Fibroblast of the aortic adventitia (primary cell): ENCODE measurements at places on chromosomes 7 and 10. TPM values are rescaled to one million over a fixed set of nuclear protein-coding genes. Genes with fewer than 3 reads are reported as not detected.

The PRRT4 gene
- 0.27 and 0.82 TPM in 2 replicates for total RNA-seq

The AKR1D1 gene
- not detected in 2 replicates for total RNA-seq

The MMP21 gene
- total RNA-seq, result 0.09 TPM in 1 of 2 replicates, not detected in the other

The HOGA1 gene
- total RNA-seq, result 0.08 and 0.72 TPM in 2 replicates

The RAPGEF5 gene
- 1.5 and 4.2 TPM in 2 replicates for total RNA-seq

The SUN3 gene
- total RNA-seq, result not detected in 2 replicates

The CPA2 gene
- not detected in 2 replicates for total RNA-seq

The IFIT1 gene
- total RNA-seq, result 13.6 and 172 TPM in 2 replicates
